Vagina (tissue), 2 donors: ENCODE measurements at places on chromosomes 2 and 18. TPM values are rescaled to one million over a fixed set of nuclear protein-coding genes. Genes with fewer than 3 reads are reported as not detected.
A peak's percentile ranks its signal among the peaks of the same experiment; 100 is the strongest.

Gene CLHC1
- 4.7 TPM for total RNA-seq

DNA sequence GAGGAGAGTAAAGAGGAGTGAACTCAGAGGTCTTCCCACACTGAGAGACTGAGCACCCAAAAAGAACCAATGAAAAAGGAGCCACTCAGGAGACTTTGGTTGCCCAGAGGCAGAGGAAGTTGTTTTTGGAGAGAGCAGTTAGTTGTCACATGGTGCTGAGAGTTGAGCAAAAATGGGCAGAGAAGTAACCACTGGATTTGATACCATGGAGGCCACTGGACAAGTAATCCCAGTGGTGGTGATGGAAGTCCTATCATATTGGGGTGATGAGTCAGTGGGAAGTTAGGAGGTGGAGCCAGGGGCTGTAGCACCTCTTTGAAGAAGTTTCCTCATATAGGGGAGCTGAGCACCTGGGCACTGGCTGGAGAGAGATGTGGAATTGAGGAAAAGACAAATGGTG lies 235.8 kb downstream of the TPGS2 start:
- H3K36me3 ChIP-seq: no peaks in the 10 kb centered on the region
- H3K4me1 ChIP-seq: no peaks in the 10 kb centered on the region
- no peak for DNase-seq
- H3K27me3 ChIP-seq: no peaks in the 10 kb centered on the region

Gene LYPD1
- not detected for total RNA-seq

Gene RAMP1
- 120 TPM for total RNA-seq

DNA sequence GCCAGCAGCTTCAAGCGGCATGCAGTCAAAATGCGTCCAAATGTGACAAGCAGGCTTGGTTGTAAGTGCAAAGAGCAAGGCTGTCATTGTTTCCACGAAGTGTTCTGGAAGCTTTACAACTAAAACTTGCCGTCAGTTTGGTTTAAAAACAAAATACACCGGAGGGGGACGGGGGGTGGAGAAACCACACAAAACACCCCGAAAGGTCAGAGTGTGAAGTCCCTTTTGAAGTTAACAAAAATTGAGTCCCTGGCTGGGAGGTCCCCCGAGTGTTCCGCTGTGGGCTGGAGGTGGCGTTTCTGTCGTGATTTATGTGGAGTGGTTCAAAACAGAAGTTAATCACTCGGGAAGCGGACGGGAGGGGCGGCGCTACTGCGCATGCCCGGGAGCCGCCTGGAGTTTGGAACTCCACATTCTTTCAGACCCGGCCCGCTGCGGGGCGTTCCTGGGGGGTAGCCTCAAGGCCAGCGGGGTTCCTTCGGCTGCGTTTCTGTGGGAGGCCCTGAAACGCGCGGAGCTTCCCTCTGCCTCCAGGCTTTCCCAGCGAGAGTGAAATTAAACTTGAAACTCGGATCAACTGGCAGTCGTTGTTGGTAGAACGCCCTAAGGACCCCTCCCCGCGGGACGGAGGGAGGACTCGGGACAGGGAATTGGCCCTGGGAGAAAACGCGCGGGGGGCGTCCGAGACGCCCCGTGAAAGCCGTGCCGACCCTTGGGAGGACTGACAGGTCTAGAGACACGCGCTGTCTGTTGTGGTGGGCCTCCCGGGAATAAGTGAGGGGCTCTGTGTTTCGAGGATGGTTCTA lies 1.4 kb downstream of the TGIF1 start:
- peak; percentile 97 for DNase-seq
- peak overlapping the region; percentile 99 for H3K27ac ChIP-seq
- peak overlapping the region; percentile 74 for H3K4me3 ChIP-seq
- H3K27me3 ChIP-seq: no peaks in the 10 kb centered on the region

GRCh38 chr18:40529478-40529877 lies 1425.6 kb upstream of the PIK3C3 start:
- H3K27me3 ChIP-seq: no peaks in the 10 kb centered on the region
- H3K27ac ChIP-seq: no peak overlapping the region
- no peaks in the 10 kb centered on the region for H3K36me3 ChIP-seq
- no peaks in the 10 kb centered on the region for H3K4me1 ChIP-seq

Gene SULT1C4
- 8.8 TPM for total RNA-seq

DNA sequence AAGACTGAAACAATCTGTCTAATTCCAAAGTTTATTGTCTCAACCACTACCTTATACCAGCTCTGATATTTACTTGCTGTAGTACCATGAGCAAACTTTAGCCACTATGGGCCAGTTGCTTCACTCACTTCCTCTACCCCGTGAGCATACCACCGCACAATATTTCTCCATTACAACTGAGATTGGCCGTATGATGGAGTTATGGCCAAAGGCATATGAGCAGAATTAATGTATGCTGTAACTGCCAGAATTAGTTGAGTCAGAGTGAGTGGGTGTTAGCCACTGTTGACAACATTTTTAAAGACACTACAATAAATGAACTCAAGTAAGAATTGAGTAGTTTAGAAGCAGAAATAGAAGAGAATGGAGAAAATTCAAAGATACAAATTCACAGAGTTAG lies 69.7 kb downstream of the LRATD1 start:
- H3K27ac ChIP-seq: no peak overlapping the region
- H3K4me1 ChIP-seq: no peaks in the 10 kb centered on the region
- no peaks in the 10 kb centered on the region for H3K36me3 ChIP-seq

GRCh38 chr2:31642707-31643106 lies 62.0 kb upstream of the SRD5A2 start:
- no peaks in the 10 kb centered on the region for H3K4me1 ChIP-seq
- DNase-seq: no peak
- H3K27me3 ChIP-seq: no peaks in the 10 kb centered on the region
- no peak overlapping the region for H3K4me3 ChIP-seq
- H3K27ac ChIP-seq: no peak overlapping the region

Gene CNGA3
- not detected for total RNA-seq

Gene DSG3
- total RNA-seq: 192 TPM

GRCh38 chr2:239181074-239181902 lies 219.5 kb downstream of the HDAC4 start:
- H3K4me1 ChIP-seq: no peaks in the 10 kb centered on the region
- H3K36me3 ChIP-seq: no peaks in the 10 kb centered on the region
- H3K4me3 ChIP-seq: no peak overlapping the region
- no peak overlapping the region for H3K27ac ChIP-seq
- H3K27me3 ChIP-seq: no peaks in the 10 kb centered on the region

DNA sequence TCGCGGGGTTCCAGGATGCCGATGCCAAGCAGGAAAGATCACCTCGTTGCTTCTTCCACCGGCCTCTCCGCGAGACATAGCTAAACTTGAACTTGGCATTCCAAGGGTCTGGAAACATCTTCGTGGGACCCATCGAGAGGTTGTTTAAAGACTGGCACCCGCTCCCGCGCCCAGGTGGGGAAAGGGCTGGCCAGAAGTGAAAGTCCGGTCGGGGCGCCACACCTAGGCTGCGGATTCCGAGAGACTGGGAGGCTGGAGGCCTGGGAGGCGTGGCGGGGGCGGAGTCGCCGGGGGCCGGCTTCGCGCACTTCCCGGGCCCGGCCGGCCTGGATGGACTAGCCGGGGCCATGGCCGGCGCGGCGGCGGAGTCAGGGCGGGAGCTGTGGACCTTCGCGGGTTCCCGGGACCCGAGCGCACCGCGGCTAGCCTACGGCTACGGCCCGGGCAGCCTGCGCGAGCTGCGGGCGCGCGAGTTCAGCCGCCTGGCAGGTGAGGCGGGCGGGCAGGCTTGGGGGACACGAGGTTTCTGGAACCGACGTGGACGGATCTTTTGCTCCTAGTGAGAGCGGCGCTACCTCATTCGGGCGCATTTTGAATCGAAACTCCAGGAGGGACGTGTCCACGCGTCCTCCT lies at the start of gene MOCOS:
TSS of gene MOCOS (plus strand) at position 305 of the 633 bp plus-strand sequence. CDS start at position 348, 43 bp downstream.
- DNase-seq: no peak
- peak within 1 kb of the TSS; percentile 64 for H3K4me3 ChIP-seq
- H3K36me3 ChIP-seq: no peaks in the 10 kb centered on the region
- H3K4me1 ChIP-seq: peaks cover 25% of the 10 kb centered on the region

Gene AMER3
- not detected for total RNA-seq

DNA sequence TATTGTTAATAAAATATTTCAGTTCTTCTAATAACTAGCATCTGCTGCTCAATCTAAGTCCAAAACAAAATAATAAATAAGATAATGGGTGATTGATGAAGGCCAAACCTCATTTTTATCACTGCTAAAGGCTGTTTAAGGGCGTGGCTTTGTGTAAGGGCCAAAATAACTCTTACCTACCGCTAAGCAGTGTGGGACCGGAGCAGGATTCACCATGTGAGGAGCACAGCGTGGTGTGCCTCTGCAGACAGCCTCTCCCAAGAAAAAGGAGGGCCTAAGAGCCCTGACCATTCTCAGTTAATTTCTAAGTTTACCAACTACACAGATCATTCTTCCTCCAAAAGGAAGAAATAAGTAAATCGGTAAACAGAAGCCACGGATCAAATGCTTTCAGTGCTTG lies 353.7 kb downstream of the ARL6IP6 start:
- peaks cover 12% of the 10 kb centered on the region for H3K4me1 ChIP-seq
- no peak overlapping the region for H3K4me3 ChIP-seq
- no peaks in the 10 kb centered on the region for H3K27me3 ChIP-seq
- no peak overlapping the region for H3K27ac ChIP-seq
- DNase-seq: no peak

Gene WDR75
- total RNA-seq: 30.7 TPM

DNA sequence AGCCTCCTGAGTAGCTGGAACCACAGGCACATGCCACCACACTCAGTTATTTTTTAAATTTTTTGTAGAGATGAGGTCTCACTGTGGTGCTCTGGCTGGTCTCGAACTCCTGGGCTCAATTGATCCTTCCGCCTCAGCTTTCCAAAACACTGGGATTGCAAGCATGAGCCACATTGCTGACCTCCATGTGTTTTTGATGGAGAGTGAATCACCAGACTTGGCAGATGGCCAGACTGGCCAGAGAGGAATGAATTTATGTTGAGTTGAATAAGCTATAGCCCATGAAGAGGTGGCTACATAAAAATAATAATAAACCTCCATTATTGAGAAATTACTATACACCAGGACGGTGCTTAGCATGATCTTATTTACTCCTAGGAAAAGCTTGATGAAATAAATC lies 91.5 kb downstream of the MREG start:
- H3K27ac ChIP-seq: no peak overlapping the region
- no peak for DNase-seq
- no peaks in the 10 kb centered on the region for H3K27me3 ChIP-seq
- H3K36me3 ChIP-seq: no peaks in the 10 kb centered on the region
- no peaks in the 10 kb centered on the region for H3K4me1 ChIP-seq
- H3K4me3 ChIP-seq: no peak overlapping the region

DNA sequence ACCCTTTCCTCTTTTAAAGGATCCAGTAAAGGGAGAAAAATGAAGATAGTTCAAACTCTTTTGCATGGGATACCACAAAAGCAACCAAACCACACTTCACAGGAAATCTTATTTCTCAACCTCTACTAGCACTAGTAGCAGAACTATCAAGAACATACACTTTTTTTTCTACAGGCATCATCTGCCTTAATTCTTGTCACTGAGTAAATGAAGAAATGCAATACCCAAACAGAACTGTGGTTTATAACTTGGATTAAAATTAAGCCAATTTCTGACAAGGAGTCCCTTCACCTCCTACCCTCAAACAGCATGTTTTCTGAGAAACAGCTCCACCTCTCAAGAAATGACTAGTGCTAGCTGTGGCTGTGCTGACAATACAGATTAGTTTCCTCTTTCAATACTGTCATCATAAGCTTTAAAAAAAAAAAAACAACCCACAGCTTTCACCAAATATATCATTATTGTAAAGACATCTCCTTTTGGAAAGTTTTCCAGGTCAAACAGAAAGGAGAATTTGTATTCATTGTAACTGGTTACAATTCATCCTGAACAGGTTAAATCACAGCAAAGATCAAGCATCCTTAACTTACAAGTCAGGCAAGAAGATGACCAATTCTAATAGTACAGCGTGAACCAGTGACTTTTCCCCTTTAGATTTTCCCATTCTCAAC lies 44.4 kb downstream of the PTPN2 start:
- DNase-seq: no peak
- H3K36me3 ChIP-seq: no peaks in the 10 kb centered on the region
- peak overlapping the region; percentile 36 for H3K27ac ChIP-seq

DNA sequence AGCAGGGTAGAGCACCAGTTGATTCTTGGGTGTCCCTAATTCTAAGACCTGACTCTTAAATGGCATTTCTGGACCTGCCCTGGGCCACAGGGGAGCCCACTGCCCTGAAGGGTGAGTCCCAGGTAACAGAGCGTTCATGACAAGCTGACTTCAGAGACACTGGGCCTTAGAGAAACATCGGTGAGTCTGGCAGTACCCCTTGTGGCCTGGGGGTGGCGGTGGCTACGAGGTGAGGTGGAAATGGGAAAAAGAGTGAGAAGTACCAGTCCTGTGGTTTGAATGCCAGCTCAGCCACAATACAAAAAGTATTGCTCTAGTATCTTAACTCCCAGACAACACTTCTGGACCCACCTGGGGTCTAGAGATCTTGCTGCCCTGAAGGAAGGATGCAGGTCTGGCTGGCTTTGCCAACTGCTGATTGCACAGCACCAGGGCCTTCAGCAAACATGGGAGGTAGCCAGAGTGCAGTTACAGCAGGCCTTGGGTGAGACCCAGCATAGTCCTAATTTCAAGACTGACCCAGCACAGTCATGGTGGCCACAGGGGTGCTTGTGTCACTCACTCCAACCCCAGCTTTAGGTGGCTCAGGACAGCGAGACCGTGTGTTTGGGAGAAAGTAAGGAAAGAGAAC lies 44.5 kb downstream of the USP34 start:
- no peak for DNase-seq
- H3K27me3 ChIP-seq: no peaks in the 10 kb centered on the region
- H3K36me3 ChIP-seq: no peaks in the 10 kb centered on the region

DNA sequence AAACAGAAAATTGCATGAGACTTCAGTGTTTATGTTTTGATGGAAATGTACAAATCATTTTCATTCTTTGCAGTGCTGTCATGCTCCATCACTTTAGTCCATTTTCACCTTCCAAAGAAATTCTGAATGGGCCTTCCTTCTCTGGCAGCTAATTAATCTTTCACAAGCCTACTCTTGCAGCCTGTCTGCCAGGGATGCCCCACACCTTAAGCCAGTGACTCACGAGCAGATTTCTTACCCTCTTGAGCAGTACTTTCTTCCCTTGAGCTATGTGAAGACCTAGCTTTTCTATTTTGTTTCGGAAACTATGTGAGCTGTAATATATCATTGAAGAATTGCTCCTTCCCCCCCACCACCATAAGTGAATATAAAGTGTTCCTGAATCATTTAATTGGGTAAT lies 404.3 kb upstream of the VWC2L start:
- no peak overlapping the region for H3K27ac ChIP-seq
- no peak for DNase-seq
- no peak overlapping the region for H3K4me3 ChIP-seq
- H3K36me3 ChIP-seq: no peaks in the 10 kb centered on the region
- no peaks in the 10 kb centered on the region for H3K27me3 ChIP-seq

Gene NCKAP1
- total RNA-seq: 135 TPM
